ENCODE measurements at places on chromosomes 11 and 22.

DNA sequence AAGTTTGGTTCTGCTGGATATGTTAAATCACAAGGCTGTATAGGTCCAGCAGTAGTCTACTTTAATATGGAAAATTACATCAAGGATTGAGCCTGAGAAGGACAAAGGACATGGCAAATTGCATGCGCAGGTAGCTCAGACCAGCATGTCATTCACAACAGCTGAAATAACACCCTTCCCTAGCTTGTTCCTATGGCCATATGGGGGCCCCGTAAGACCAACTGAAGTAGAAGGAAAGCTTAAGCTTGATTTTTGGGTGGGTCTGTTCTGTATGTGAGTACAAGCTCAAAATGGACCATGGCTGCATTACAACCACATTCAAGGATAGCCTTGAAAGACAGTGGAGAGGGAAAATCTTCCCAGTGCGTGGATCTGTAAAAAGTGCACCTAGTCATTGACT is 20.6 kb upstream of the PDE3B start:
- no peak for DNase-seq

DNA sequence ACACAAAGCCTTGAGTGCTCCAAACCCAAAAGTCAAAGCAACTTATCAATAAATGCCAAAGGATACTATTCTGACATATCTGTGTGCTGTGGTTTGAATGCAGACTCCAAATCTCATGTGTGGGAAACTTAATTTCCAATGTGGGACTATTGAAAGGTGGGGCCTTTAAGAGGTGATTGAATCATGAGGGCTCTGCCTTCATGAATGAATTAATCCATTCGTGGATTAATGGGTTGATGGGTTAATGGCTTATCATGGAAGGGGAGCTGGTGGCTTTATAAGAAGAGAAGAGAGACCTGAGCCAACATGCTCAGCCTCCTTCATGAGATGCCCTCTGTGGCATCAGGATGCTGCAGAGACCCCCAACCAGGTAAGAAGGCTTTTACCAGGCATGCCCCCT is 16.8 kb upstream of the ZNF280A start:
- DNase-seq: no peak

- no peak for DNase-seq
Measured at GRCh38 chr11:79265756-79266322, 175.0 kb downstream of the TENM4 start.

DNA sequence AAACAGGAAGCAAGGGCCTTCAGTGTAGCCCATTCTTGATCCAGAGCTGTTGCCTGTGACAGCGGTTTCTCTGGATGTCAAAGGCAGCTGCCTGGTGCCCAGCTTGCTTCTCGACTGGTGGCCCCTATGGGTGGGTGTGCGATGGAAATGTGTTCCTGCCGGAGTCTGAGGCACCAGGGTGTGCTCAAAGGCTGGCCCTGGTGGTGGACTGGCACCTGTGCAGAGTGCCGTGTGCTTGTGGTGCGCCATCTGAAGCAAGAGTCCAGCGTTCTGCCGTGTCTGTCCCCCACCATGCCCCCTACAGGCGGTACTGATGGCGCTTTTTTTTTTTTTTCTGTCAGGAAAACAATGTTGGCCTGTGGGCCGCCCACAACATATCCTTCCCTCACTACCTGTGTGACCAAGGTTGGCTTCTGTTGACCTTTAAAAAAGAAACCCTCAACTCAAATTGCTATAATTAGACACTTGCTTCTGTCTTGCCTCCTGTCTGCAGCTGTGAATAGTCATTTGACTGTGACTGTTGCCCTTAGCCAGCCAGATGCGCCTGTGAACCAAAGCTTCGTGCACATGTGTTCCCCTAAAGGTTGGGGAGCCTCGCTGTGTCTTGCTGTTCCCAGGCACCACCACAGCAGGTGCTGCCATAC is 4.7 kb upstream of the RANBP1 start:
- no peak for DNase-seq

- no peak for DNase-seq
Measured at GRCh38 chr11:105081412-105082150, 36.4 kb upstream of the CARD16 start.

GRCh38 chr22:35821654-35822053 is 104.0 kb downstream of the APOL5 start:
- DNase-seq: no peak

DNA sequence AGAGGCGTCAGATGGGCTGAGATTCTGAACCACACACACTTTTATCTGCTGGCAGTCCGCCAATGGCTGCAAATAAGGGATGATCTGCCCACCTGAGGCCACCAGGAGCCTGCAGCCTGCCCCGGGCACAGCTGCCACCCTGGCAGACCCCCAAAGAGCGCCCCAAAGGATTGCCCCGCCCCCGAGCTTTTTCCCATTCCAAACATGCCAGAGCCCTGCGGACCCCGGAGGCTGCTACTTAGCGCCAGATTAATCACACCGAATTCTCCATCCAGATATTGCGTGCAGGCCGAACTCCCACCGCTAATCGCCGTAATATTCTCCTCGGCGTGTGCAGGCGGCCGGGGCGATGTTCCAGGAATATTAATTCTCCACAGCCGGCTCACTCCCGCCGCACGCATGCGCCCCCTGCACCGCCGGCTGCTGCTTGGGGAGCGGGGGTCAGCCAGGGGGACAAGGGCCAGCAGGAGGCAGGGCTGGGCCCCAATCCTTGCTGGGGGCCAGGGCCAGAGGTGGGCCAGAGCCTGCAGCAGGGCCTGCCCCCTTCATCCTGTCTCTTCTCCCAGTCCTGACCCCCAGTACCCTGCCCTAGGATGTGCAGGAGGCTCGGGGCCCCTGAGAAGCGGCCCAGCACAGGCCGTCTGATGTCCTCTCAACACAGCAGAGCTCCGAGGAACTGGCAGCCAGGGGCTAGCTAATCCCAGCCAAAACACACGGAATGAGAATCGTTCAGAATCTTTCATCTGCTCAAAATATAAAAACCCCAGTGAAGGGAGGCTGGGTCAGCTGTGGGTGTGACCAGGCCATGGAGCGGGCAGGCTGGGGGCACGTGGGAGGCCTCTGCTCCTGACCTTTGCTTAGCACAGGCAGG is 19.5 kb upstream of the TCF20 start:
- DNase-seq: no peak

All from GM12864 (cell line).